ENCODE measurements at places on chromosomes 12 and 14. TPM values are rescaled to one million over a fixed set of nuclear protein-coding genes. Genes with fewer than 3 reads are reported as not detected.

DNA sequence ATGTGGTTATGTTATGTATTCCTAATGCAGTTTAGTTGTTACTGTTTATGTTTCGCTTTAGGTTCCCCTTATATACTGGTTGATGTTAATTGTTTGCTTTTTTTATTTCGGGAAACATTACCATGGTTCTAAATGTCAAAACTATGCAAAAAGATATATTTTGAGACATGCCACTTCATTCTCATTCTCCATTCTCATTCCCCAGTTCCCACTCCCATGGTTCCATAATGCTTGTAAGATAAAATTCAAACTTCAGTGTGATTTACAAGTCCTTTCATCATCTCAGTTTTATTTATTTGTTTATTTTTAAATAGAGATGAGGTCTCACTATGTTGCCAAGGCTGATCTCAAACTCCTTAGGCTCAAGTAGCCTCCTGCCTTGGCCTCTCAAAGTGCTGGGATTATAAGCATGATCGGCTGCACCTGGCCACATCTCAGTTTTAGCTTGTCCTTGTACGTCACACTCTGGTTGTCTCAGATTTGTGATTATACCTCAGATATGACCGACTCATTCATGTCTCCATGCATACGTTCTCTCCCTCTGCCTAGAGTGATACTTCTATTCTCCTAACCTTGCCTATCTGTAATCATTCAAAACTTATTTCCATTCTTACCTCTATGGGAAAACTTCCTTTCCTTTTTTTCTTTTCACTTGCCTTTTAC, 407.8 kb upstream of the RGS6 start:
- no peaks in the 10 kb centered on the region for H3K36me3 ChIP-seq
- no peak overlapping the region for H3K4me3 ChIP-seq
- no peak for DNase-seq
- H3K27me3 ChIP-seq = no peaks in the 10 kb centered on the region
- no peak overlapping the region for H3K27ac ChIP-seq
- no peaks in the 10 kb centered on the region for H3K4me1 ChIP-seq

DNA sequence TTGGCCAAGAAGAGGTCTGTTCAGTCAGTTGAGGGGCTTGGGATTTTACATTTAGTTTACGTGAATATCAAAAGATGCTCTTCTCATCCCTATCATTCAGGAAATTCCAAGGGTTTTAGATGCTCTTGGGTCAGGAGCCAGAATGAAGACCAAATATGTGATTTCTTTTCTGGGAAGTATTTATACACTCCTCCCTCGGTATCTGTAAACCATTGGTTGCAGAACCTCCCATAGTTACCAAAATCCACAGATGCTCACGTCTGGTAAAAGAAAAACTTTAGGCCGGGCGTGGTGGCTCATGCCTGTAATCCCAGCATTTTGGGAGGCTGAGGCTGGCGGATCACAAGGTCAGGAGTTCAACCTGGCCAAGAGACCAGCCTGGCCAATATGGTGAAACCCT, 75.9 kb downstream of the TNFAIP2 start:
- no peaks in the 10 kb centered on the region for H3K36me3 ChIP-seq
- peak overlapping the region; percentile 40 for H3K27ac ChIP-seq
- no peak overlapping the region for H3K4me3 ChIP-seq

- H3K4me1 ChIP-seq = peaks cover 23% of the 10 kb centered on the region
- H3K27me3 ChIP-seq = peaks cover 68% of the 10 kb centered on the region
- no peak for DNase-seq
- H3K27ac ChIP-seq = no peak overlapping the region
- no peaks in the 10 kb centered on the region for H3K36me3 ChIP-seq
Observed at GRCh38 chr14:60650373-60650961, 1.2 kb upstream of the SIX1 start.

DNA sequence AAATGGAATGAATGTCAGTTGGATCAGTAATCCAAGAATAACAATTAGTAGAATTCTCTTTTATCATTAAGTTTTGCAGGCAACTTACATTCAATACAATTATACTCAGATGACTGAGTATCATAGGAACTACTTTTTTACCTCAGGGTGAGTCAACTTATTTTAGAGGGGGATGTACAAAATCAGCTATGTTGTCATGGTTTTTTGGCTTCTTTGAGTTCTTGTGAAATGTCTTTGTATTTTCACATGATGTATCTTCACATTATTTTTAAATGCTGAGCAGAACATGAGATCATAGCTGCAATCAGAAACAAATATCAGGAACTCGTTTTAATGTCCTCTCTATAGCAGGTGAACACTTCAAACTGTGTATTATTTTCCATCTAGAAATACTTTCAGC, 65.3 kb upstream of the PTPRR start:
- no peak overlapping the region for H3K4me3 ChIP-seq
- H3K4me1 ChIP-seq = no peaks in the 10 kb centered on the region
- no peak overlapping the region for H3K27ac ChIP-seq
- no peaks in the 10 kb centered on the region for H3K27me3 ChIP-seq
- DNase-seq = no peak
- H3K36me3 ChIP-seq = no peaks in the 10 kb centered on the region

- no peak overlapping the region for H3K4me3 ChIP-seq
- DNase-seq = peak; percentile 57
- H3K4me1 ChIP-seq = no peaks in the 10 kb centered on the region
- no peaks in the 10 kb centered on the region for H3K36me3 ChIP-seq
Observed at GRCh38 chr12:98154850-98155249, 360.5 kb upstream of the TMPO start.

DNA sequence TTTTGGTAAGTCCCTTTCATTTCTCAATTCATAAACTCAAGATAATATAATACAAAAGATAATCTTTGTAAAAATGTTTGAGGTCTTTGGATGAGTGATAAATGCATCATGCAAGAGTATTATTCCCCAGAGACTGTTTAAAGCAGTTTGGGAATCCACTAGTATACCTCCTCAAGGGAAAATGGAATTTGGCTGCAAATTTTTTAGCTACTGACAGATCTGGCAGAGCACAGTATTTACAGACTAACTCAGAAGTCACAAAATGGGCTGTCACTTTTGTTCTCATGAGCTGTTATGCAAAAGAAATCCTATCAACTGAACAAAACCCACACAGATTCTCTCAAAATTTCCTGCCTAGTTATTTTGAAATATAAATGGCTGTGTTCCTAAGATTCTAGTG, 9.9 kb downstream of the SPIC start:
- no peak overlapping the region for H3K27ac ChIP-seq
- H3K27me3 ChIP-seq = no peaks in the 10 kb centered on the region
- no peak overlapping the region for H3K4me3 ChIP-seq
- H3K4me1 ChIP-seq = no peaks in the 10 kb centered on the region
- DNase-seq = no peak

TM7SF3 gene
- total RNA-seq = 78.3 TPM

SOX5 gene
- total RNA-seq = 13.2 TPM

Measured in thyroid gland (tissue), 4 donors.